Activated T-helper 9 cell treated with anti-CD3 and anti-CD28 coated beads, Interleukin-2, amount 50 U/mL, for 16 hours (primary cell): ENCODE measurements at places on chromosomes 3 and 15.

- DNase-seq: no peak
These were observed 132.6 kb downstream of the TNIK start for GRCh38 chr3:171327441-171328174.

GRCh38 chr3:172096881-172097420, 57.6 kb downstream of the FNDC3B start:
- DNase-seq: no peak

DNA sequence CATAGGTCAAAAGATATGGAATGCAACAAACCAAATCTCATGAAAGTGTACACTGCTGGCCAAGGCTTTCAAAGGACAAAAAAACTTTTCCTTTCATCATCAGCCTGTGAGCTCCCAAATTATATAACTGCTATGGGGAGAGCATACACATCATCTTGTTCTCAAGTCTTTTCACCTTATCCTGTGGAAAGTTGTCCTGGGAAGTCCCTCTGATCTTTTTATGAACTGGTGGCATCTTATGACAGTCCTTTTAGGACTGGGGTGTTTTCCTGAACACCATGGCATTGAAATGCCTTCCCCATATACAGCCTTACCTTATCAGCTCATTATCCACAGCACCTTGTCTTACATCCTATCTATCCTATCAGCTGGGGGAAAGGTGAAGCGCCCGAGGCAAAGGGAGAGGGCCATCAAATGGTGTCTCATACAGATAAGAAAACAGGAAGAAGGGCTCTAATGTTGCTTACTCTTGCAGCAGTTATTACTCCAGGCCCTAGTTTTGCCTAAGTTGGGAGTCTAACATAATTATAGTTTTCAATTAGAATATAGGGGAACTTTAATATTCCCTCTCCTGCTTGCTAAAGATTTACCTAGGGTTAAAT, 61.5 kb upstream of the GOLIM4 start:
- DNase-seq: no peak

DNA sequence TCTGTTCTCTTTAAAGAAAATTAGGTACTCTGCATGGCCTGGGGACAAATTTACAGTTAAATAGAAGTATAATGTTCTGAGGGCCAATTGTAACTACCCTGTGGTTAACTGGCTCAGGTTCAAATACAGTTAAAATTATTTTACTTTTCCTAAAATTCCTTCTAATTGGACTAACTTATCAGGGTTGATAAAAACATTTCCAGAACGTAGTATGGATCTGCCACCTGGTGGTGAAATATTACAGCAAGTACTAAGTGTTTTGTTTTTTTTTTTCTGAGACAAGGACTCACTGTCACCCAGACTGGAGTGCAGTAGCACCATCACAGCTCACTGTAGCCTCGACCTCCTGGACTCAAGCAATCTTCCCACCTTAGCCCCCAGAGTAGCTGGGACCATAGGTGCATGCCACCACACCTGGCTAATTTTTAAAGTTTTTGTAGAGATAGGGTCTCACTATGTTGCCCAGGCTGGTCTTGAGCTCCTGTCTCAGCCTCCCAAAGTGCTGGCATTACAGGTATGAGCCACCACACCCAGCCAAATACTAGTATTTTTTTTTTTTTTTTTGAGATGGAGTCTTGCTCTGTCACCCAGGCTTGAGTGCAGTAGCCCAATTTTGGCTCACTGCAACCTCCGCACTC, 29.2 kb downstream of the NEO1 start:
- DNase-seq: no peak

- no peak for DNase-seq
These were observed 59.1 kb downstream of the FMN1 start for GRCh38 chr15:33135355-33135781.

DNA sequence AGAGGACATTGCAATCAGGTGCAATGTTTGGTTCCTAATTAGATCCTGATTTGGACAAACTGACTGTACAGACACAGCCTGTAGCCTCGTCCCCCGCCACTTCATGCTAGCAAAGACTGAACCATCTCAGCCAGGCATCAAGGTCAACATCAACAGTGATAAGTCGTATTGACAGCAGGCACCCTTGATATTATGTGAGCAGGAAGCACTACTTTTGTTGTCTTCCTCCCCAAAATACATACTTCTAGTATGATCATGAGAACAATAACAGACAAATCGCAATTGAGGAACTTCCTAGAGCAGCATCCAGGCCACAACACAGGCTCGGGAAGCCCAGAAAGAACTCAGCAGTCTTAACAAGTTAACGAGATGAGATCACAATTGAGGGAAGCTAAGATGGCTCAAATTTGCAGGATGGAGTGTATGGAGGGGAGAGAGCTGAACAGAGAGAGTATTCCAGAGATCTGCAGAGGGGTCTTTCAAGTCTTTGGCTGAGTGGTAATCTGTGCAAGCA, 20.4 kb downstream of the TGM5 start:
- no peak for DNase-seq

DNA sequence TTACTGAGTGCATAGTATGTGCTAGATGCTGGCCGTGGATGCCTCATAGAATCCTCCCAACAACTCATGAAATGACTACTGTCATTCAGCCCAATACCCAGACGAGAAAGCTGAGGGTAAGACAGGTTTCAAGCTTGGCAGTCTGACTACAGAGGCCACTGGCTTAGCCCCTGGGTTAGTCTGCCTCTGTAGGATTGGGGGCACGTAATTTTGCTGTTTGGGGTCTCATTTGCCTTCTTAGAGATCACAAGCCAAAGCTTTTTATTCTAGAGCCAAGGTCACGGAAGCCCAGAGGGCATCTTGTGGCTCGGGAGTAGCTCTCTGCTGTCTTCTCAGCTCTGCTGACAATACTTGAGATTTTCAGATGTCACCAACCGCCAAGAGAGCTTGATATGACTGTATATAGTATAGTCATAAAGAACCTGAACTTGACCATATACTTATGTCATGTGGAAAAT, 1.0 kb upstream of the CCR5 start:
- no peak for DNase-seq

DNA sequence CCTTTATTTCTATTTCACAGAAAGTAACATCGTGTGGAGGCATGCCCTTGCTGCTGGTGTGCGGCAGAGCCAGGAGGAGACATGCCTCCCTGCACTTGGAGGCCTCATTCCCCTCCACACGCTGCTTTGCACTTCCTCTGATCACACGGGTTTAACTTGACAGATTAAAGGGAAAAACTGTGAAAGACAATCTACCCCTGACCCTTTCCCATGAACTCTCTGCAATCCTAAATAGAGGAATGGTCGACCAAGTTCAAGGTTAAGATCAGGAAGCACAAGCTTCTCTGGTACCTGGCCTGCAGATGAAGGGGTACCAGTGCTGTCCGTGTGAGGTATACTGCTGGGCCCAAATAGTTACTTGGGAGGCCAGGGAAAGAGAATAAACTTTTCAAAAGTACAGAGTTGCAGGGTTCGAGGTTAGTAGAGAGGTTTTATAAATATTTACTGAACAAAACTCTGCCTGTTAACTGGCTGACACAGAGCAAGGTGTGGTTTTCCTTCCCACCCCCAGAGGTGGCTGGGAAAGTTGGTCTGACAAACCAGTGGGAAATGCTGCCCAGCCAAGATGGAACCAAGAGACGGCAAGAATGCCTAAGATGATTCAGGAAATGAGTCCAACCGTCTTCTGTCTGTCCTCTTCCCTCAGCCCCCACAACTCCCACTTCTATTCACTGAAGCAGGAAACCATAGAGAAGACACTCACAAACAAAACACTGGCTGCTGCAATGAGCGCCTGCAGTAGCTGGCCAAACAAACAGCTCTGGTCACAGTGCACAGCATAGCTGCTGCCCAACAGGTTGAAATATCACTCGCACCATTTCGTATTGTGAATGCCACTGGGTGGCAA, 79.6 kb downstream of the IGF2BP2 start:
- no peak for DNase-seq

DNA sequence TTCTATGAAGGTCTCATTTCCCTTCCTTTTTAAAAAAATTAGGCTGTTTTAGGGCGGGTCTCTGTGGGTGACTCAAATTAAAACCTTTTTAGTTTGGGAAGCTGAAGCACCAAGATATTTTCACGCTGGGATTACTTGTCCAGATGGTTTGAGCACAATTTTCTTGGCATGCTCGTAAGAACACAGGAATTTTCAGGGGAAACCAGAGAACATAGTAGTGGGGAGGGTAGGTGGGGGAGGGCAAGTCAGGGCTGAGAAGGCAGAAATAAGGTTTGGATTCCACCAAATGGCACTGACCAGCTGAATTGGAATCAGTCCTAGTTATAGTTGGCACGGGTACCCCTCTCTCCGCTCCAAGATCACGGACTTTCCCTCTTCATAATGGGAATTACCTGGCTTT, 97.3 kb upstream of the LRIG1 start:
- no peak for DNase-seq

GRCh38 chr3:10993729-10994065, 1.1 kb downstream of the SLC6A1 start:
- DNase-seq: no peak

DNA sequence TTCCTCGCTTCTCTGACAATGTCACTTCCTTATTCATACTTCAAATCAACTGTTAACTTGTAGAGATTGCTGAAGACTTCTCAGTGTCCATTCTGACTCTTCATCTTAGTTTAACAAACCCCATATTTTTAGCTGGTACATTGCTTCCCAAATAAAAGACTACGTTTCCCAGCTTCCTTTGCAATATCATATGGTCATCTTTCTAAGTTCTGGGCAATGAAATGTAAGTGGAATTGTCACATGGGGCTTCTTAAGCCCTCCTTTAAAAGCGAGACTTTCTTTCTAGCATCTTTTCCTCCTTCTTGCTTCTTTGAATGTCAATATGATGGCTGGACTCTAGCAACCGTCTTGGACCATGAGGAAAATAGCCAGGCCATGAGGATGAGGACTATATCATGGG, 239.0 kb downstream of the ZNF621 start:
- no peak for DNase-seq
